Dermis microvascular lymphatic vessel endothelial cell (primary cell): ENCODE measurements at places on chromosomes 16 and 17. TPM values are rescaled to one million over a fixed set of nuclear protein-coding genes. Genes with fewer than 3 reads are reported as not detected.

GRCh38 chr17:74213861-74214391 lies 555 bp downstream of the TTYH2 start:
- DNase-seq: no peak

DNA sequence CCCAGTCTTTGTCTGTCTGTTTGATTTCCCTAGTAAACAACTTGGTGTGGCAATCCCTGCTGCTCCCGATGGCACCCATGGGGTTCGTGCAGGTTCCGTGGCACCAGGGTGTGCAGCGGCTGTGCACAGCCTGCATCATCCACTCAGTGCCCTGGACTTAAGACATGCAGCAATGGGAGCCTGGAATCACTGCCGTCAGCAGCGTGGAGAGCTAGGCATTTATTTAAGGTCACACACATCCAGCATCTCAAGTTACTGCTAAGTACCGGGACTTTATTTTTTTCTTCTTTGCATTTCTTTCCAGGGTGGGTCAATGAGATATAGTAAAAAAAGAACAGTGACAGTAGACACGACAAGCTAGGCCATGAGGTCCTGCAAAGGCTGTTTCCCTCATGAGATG lies 2.8 kb downstream of the DHRS7C start:
- DNase-seq: no peak

- DNase-seq: no peak
These were observed 310.1 kb downstream of the CA10 start for GRCh38 chr17:51848451-51848850.

GRCh38 chr17:54530398-54530797 lies 370.3 kb upstream of the TOM1L1 start:
- no peak for DNase-seq

DNA sequence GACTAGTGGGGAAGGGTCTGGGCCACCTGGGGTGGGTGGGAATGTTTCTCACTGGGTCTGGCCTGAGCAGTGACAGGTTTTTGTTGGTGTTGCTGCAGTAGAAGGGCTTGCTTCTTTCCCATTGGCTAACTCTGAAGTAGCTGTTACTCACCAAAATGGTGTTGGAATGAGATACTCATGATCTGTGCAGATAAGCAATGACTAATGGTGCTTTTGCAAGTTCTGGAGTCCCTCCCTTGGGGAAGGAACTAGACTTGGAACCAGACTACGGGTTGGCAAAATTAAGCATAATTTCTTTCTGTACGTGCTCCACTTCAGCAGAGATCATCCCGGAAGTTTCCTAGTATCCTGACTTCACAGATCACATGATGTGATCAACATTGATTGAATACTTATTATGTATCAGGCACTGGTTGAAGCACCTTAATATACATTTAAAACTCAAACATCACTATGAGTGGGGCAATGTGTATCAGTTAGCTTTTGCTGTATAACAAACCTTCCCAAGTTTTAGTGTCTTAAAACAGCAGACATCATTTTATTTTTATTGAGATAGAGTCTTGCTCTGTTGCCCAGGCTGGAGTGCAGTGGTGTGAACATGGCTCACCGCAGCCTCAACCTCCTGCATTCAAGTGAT lies 30.1 kb downstream of the CHP2 start:
- no peak for DNase-seq

DNA sequence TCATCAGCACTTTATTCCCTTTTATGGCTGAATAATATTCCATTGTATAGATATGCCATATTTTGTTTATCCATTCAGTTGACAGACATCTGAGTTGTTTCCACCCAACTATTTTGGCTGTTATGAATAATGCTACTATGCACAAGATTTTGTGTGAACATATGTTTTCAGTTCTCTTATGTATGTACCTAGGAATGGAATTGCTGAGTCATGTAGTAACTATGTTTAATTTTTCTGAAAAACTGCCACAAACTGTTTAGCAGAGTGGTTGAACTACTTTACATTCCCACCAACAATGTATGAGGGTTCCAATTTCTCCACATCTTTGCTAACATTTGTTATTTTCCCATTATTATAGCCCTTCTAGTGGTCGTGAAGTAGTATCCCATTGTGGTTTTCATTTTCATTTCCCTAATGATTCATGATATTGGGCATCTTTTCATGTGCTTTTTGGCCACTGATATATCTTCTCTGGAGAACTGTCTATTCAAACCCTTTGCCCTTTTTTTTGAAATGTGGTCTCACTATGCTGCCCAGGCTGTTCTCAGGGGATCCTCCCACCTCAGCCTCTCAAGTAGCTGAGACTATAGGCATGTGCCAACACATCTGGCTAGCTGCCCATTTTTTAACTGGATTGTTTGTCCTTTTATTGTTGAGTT lies 26.3 kb downstream of the SMURF2 start:
- no peak for DNase-seq

DNA sequence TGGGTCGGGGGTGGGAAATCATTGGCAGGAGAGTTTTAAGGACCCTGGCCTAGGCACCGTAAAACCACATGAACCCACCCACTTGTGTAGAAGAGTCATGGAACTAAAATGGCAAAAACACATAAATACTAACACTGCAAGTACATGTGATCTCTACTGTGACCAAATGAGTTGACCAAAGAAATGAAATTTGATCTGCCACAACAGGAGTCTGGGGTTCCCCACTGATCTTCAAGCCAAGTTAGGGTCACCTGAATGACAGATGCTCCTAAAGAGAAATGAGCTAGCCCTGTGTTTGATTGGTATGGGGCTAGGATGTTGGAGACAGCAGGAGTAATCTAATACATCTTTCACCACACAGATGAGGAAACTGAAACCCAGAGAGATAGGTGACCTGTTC lies 21.5 kb upstream of the SKAP1 start:
- no peak for DNase-seq

GRCh38 chr16:4769306-4769638 lies 2.3 kb upstream of the ZNF500 start:
- DNase-seq: no peak

- no peak for DNase-seq
These were observed 83.5 kb downstream of the CDYL2 start for GRCh38 chr16:80720804-80721371.

DNA sequence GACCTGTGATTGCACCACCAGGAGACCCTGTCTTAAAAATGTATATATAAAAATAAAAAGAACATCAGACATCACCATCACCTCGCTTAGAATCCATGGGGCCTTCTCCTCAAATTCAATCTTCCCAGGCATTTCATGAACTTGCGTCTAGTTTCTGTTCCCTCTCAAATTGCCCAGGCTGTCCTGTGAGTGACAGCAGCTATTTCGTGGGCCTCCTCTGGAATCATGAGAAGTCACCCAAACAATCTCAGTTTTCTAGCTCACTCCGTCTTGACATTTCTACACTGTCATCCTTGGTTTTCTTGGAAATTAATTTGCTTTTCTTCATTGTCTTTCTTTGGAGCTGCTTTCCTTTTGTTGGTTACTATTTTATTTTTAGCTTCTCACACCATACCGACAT lies 7.3 kb downstream of the SLC52A1 start:
- no peak for DNase-seq

DNA sequence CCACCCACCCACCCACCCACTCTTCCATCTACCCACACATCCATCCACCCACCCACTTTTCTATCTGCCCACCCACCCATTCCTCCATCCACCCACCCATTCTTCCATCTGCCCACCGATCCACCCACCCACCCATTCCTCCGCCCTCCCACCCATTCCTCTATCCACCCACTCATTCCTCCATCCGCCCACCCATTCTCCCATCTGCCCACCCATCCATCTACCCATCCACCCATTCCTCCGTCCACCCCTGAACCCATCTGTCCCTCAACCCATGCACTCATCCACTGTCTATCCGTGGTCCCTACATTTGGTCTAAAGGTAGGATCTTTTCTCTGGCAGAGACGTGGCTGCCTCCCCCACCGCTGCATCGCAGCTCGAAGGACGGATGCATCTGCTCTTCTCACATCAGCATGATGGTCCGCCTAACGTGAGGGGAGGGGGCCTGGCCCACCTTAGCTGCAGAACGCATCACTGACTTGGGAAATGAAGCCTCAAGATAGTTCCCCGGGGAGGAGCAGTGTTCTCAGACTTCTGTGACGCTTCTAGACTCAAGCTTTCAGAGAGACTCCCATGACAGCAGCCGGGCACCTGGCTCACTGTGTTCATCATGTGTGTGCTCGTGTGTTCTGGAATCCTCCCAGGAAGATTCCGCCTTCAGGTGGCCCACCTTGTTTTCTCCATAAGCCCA lies 17.2 kb upstream of the GSE1 start:
- no peak for DNase-seq

DNA sequence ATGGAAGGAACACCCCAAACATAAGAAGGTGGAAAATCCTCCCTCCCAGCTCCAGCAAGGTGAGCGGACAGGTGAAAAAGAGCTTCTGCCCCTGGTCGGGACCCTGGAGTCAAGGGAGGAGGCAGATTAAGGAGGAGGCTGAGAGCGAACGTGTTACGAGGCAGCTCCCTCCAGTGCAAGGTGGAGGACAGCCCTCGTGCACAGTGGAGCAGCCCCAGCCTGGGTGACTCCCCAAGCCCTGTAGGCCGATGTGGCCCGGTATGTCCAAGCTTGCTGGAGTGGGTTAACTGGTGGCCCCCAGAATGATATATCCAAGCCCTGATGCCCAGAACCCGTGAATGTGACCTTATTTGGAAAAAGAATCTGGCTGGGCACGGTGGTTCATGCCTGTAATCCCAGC lies 15.5 kb upstream of the CRISPLD2 start:
- no peak for DNase-seq

DNA sequence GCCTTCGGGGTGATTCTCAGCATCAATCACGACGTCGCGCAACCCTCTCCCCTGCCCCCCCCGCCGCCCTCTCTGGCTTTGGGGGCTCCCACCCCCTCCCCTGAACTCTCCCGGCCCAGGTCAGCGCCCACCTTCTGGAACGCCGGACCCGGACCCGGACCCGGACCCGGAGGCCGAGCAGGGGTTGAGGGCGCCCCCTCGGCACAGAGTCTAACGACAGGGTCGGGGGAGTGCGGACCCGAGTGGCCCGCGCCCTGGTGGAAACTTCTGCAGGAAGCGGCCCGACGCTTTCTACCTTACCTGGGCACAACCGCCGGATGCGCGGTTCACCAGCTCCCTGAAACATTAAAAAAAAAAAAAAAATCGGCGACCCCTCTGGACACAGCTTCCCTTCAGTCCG lies 16.2 kb downstream of the SALL1 start:
- DNase-seq: no peak

DNA sequence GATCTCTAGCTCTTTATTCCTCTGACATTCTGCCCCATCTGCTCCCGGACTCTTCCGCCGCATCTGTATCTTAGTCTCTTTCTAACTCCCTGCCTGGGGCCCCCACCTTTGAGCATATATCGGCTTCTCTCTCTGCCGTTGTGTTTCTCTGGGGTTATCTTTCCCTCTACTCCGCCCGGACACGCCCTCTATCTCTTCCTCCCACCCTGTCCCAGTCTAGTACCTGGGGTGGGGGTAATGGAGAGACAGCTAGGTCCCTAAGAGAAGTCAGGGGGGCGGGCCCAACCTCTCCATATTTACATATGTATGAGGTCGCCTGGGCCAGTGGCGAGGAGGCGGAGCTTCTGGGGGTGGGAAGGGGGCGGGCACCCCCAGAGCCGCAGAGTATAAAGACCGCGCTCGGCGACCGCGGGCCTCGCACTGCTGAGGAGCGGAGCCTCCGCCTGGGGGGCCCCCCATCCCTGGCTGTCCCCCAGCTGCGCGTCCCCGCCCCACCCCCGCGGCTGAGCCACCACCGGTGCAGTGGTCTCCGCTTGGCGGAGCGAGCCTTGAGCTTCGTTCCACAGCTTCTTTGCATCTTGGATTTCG lies at the start of gene ATP1B2:
Gene ATP1B2 (plus strand): TSS at position 418 of the 588 bp plus-strand sequence. CDS start 593 bp downstream, outside the sequence.
- DNase-seq: peak; percentile 63

- DNase-seq: no peak
These were observed 956.5 kb downstream of the CDH11 start for GRCh38 chr16:64165368-64165767.

DNA sequence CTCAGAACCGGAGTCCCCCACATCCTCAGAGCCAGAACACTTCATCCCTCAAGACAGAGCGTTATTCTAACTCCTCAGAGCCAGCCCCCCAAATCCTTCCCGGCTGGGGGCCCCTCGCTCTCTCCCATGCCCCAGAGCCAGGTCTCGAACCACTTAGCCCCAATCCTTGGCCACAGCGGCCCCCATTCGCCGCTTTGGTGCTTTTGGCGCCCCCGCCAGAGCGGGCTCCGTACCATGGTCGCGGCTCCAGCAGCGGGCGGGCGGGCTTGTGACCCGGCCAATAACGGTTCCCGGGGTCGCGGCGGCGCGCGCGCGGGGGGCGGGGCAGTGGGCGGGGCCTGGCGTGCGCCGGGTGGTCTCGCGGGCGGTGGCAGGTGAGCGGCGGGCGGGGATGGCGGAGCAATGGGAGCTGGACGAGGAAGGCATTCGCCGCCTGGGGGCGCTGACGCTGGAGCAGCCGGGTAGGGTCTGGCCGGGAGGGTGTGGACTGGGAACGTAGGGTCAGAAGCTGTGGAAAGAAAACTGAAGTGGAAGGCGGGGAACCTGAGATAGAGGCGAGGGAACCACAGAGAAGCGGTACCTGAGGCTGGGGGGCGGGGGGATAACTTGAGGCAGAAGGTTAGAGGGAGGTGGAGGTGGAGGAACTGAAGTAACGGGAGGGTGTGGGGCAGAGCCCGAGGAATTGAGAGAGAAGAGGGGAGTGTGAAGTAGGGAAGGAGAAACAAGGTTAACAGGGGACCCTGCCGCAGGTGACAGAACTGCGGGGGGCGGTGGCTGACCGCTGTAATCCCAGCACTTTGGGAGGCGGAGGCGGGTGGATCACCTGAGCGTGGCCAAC lies at the start of the genes KCTD19 and LRRC36:
Gene KCTD19 (minus strand): TSS at position 270 of the 838 bp plus-strand sequence. CDS start 34 bp downstream, at position 236.
Gene LRRC36 (plus strand): TSS at position 344 of the 838 bp plus-strand sequence. CDS start 48 bp downstream, at position 392.
- DNase-seq: peak; percentile 48

DNA sequence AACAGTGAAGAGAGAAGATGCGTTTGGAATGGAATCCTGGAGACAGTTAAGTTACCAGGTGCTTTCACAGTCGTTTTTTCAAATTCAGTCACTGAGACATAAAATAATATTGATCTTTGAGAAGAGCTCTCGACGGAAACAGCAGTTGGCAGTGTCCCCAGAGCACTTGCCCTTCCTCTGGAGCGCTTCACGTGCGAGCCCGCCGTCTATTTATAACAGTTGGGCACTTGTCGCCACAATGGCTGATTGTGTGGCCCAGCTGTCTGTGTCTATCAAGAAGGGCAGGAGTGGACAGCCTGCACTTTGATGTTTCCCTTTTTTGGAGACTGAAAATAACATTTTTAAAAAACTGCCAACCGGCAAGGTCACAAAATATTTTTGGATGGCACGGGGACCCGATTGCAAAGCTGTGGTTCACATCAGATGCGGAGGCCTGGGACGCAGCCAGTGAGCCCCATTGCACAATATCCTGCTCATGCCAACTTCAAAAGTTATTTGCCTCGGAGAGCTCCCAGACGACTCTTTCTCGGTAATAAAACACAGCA lies 62.9 kb downstream of the ADCY9 start:
- peak; percentile 66 for DNase-seq

- no peak for DNase-seq
These were observed 7.8 kb downstream of the CES3 start for GRCh38 chr16:66968847-66969246.

KREMEN2 gene
- total RNA-seq: not detected in 2 replicates

RAPGEFL1 gene
- 0.39 and 0.89 TPM in 2 replicates for total RNA-seq

NOL3 gene
- 5.8 and 6.8 TPM in 2 replicates for total RNA-seq

PERCC1 gene
- total RNA-seq: not detected in 2 replicates

SDR42E2 gene
- 0.13 TPM in 2 replicates for total RNA-seq

NPIPA1 gene
- 11.3 and 25.4 TPM in 2 replicates for total RNA-seq

GNG13 gene
- total RNA-seq: not detected in 2 replicates

RNF135 gene
- total RNA-seq: 0.77 and 1.1 TPM in 2 replicates

PRAC2 gene
- not detected in 2 replicates for total RNA-seq

C17orf78 gene
- not detected in 2 replicates for total RNA-seq
